ENCODE measurements at places on chromosomes 4 and X.

DNA sequence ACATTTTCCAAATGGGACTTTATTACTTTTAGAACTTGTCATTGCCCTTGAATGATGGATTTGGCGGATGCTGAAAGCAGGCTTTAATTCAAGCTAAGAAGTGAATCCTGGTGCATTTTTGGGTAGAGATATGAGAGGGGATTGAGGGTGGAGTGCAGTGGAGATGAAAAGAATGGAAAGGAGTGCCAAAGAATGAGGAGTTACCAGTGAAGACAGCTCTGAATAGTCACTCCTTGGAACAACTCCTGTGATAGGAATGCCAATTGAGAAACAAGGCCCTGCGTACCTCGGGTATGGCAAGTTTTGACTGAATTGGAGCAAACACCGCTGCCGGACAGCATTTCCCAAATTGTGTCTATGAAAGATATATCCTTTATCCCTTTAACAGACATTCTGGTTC is 36.5 kb upstream of the ETNPPL start:
- no peak for DNase-seq

DNA sequence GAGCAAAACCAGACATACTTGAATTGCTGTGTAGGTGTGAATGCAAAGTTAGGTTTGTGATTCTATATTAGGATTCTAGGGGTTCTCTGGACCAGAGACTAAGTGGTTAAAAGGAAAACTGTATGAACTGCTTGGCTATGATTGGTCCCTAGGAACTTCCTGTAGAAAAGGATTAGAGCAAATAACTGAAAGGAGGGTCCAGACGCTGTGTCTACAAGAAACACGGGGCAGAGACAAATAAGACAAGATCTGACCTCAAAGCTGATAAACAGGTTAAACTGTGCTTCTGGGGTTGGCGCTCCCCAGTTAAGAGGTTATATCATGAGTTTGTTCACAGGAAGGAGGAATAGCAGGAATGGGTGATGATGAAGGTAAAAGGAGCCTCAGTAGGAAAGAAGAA is 183.6 kb downstream of the MGST2 start:
- DNase-seq: no peak

GRCh38 chr4:78644744-78645330 is 93.3 kb downstream of the ANXA3 start:
- DNase-seq: peak; percentile 23

GRCh38 chrX:9379697-9380551 is 84.9 kb upstream of the TBL1X start:
- DNase-seq: no peak

DNA sequence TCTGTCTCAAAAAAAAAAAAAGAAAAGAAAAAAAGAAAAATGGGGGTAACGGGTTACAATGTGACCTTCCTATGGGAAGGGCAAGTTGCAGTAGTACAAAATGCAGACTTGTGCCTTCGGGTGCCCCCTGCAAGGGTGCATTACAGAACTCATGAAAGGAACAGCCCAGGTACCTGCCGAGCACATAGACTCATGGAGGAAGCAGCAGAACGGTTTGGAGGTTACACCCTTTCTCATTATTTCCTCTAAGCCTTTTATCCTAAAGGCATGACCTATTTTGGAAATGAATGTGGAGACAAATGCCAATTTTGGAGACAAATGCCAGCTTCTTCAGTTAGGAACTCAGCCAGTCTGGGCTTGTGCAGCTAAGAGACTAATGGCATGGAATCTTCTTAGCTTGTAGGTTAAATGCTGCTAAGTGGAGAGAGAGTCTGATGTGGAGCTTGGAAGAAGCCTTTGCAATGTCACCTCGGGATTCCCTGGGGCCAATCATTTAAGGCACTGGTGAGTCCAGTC is 44.1 kb upstream of the PRKX start:
- DNase-seq: no peak

DNA sequence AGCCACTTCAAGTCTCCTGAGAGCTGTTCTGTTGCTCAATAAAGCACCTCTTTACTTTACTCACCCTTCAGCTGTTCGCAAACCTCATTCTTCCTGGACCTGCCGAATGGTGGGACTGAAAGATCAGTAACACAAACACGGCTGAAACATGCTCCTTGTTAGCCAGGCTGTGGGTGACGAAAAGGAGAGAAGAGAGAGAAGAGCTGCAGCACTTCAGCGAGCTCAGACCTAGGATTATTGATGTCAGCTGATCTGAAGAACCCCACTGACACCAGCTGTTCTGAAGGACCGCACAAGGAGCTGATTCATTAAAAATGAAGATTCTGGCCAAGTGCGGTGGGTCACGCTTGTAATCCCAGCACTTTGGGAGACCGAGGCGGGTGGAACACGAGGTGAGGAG is 2020.0 kb upstream of the ADGRL3 start:
- DNase-seq: no peak

DNA sequence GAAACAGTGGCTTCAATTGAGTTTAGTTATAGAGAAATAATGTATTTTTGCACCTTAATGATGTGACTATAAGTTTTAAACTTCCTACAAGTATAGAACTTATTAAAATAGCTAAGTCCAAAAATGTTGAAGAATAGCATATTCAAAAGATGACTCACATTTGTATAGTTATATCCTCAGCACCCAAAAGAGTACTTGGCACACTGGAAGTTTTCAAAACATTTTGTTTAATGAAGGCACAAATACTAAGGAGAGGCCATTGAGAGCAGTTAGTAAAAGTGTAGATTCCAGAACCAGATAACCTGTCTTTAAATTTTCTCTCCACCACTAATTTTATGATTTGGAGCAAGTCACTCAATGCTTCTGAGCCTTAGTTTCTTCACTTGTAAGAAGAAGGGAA is 226.9 kb upstream of the MID1 start:
- DNase-seq: no peak

- DNase-seq: no peak
Observed at GRCh38 chrX:122567911-122568310, 616.2 kb upstream of the GRIA3 start.

GRCh38 chrX:131083510-131084142 is 25.5 kb downstream of the ARHGAP36 start:
- no peak for DNase-seq

- DNase-seq: no peak
Observed at GRCh38 chr4:108371282-108371681, 202.6 kb upstream of the LEF1 start.

DNA sequence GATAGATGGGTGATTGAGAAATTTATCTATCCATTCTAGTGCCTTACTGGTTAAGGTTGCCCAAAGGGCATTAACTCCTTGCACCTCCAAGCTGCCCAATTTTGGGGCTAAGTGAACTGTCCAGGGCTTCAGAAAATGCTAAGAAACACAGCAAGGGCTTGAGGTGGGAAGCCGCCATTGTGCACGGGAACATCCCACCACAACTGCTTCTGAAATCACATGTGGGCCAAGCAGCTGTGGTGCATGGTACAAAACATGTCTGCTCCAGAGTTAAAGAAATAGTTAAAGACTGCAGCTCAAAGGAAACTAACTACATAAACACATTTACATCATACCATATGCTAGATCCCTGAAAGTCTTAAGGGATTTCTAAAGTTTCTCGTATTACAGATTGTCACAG is 144.3 kb upstream of the NDST3 start:
- DNase-seq: no peak

GRCh38 chr4:2303686-2304320 is 41.9 kb upstream of the MXD4 start:
- no peak for DNase-seq

All from stimulated activated CD4-positive, alpha-beta T cell treated with anti-CD3 and anti-CD28 coated beads, Interleukin-2, amount 100 ng/mL, for 48 hours (primary cell).